ENCODE measurements at places on chromosomes 16 and 17.

- DNase-seq: no peak
Measured at GRCh38 chr16:1637526-1637925, 25.4 kb downstream of the CRAMP1 start.

DNA sequence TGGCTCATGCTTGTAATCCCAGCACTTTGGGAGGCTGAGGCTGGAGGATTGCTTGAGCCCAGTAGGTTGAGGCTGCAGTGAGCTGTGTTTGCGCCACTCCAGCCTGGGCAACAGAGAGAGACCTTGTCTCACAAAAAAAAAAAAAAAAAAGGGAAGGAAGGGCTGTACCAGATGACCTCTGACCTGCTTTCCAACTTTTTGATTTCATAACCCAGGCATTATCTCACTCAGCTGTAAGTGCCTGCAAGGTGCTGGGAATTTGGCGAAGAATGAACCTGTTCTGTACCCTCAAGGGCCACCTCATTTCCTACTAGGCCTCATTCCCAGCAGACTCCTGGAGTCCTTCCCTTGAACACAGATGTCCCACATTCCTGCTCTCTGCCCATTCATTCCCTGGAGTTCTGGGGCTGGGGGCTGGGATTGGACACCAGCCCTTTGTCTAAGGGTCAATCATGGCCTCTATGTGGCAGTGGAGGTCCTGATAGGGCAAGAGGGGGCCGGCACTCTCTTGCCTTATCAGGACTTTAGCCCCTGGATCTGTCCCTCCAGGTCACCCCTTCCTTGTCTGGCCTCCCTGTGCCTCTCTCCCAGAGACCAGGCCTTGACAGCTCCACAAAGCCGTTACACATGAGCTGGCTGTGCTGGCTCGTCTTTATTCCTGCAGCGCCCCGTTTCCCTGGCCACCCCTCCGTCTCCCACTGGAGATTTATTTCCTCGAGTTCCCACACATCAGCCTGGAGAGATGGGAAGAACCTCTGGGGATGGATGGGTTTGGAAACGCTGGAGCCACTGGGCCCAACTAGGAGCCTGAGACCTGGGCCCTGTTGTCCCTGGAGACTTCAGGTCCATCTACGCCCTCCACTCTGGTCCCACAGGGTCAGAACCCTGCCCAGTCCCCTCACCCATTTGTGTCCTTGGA, 821 bp upstream of the GFAP start:
- DNase-seq: no peak

DNA sequence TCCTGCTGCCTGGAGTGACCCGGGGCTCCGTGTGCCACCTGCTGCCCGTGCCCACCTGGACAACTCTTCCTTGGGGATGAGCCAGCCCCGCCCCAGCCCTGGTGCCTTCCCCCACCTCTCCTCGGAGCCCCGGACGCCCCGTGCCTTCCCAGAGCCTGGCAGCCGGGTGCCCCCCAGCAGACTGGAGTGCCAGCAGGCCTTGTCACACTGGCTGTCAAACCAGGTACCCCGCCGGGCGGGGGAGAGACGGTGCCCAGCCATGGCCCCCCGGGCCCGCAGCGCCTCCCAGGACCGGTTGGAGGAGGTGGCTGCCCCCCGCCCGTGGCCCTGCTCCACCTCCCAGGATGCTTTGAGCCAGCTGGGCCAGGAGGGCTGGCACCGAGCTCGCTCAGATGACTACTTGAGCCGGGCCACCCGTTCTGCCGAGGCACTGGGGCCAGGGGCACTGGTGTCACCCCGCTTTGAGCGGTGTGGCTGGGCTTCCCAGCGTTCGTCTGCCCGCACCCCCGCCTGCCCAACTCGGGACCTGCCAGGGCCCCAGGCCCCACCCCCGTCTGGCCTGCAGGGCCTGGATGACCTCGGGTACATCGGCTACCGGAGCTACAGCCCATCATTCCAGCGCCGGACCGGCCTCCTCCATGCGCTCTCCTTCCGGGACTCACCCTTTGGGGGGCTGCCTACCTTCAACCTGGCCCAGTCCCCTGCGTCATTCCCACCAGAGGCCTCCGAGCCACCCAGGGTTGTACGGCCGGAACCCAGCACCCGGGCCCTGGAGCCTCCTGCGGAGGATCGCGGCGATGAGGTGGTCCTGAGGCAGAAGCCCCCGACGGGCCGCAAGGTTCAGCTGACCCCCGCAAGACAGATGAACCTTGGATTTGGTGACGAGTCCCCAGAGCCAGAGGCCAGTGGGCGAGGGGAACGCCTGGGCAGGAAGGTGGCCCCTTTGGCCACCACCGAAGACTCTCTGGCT, 38.4 kb downstream of the ARHGAP23 start:
- DNase-seq: no peak

DNA sequence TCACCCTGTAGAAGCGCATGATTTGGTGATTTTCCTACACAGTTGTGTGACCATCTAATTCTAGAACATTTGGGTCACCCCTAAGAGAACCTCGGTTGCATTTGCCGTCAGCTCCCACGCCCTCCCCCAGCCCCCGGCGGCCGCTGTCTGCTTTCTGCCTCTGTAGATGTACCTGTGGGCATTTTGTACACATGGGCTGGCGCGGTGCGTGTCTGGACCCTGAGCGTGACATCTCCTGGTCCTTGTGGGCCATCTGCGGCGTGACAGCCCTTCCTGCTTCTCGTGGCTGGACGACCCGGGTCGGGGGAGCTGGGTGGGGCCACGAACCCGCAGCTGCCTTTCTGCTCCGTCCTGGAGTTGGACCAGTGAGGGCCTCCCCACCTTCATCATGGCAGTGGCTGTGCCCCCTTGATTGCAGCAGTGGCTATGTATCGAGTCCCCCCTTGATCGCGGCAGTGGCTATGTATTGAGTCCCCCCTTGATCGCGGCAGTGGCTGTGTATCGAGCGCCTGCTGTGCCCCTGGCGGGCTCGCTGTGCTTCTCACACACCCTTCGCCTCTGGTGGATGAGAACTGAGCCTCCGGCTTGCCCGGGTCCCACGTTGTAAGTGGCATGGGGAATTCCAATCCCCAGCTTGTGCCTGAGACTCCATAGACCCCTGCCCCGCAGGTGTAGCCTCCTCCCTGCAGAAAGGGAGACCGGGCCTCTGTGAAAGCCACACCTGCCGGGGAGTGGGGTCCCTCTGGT, 24.1 kb downstream of the GSE1 start:
- DNase-seq: no peak

GRCh38 chr16:9225527-9226316, 134.3 kb downstream of the HAPSTR1 start:
- peak; percentile 3 for DNase-seq

- DNase-seq: no peak
Measured at GRCh38 chr17:78884876-78885667, 17.9 kb downstream of the CEP295NL start.

- DNase-seq: no peak
Measured at GRCh38 chr17:31393749-31394146, 2.3 kb downstream of the RAB11FIP4 start.

DNA sequence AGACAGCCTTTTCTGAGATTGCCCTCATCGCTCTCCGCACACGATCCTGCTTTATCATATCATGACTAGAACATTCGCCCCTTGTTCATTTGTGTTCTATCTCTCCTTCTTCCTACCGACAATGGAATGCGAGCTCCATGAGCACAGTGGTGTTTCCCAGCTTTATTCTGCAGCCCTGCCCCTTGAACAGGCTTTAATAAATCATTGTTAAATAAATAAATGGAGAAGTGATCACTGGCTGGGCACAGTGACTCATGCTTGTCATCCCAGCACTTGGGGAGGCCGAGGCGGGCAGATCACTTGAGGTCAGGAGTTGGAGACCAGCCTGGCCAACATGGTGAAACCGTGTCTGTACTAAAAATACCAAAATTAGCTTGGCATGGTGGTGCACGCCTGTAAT, 1063.3 kb upstream of the EEF2KMT start:
- DNase-seq: no peak

GRCh38 chr16:60246086-60246485, 1512.0 kb upstream of the GOT2 start:
- no peak for DNase-seq

- DNase-seq: no peak
Measured at GRCh38 chr16:30838876-30839471, 52.0 kb upstream of the ZNF629 start.

GRCh38 chr16:84466692-84467091, 37.8 kb downstream of the MEAK7 start:
- no peak for DNase-seq

DNA sequence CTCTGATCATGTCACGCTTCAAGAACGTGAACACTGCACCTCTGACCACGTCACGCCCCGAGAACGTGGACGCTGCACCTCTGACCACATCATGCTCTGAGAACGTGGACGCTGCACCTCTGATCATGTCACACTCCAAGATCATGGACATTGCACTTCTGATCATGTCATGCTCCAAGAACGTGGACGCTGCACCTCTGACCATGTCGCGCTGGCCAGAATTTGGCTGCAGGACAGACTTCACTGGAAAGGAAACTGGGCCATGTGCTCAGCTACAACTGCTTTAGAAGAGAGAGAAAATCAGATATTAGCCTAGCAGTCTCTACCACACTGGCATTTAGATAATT, 182.7 kb downstream of the RPTOR start:
- no peak for DNase-seq

DNA sequence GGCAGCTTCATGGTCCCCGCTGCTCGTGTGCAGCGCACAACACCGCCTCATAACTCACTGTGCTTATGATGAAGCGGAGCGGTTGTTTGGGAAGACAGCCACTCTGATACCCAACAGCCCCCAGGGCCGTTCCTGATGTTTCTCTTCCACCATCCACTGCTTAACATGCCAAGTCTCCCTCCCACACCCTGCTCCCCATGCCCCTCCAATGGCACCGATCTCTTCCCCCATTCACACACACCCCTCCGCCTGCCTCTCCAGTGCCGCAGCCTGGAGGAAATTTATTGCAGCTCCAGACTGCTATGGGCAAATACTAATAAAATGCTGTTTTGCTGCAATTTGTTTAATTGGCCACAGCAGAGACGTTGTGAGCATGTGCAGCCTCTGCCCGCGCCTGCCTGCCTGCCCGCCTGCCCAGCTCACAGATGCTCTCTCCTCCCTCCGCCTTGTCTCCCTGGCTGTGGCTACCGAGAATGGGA, 80.3 kb upstream of the LHX1 start:
- no peak for DNase-seq

DNA sequence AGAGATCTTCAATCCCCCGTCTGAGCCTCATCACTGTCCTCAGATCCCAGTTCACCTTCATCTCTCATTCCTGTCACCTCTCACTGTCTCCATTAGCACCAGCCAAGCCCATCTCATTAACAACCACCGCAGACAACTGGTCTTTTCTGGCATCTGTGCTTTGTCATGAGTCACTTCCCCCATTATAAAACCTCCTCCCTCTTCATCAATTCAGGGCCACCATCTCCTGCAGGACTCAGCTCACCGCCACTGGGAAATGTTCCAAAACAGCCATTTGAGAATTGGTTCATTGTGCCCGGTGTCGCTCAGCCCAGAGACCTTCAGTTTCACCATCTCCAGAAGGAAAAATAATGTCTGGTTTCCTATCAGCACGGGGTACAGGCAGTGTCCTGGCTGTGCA, 56.9 kb upstream of the TEKT3 start:
- DNase-seq: peak; percentile 49

DNA sequence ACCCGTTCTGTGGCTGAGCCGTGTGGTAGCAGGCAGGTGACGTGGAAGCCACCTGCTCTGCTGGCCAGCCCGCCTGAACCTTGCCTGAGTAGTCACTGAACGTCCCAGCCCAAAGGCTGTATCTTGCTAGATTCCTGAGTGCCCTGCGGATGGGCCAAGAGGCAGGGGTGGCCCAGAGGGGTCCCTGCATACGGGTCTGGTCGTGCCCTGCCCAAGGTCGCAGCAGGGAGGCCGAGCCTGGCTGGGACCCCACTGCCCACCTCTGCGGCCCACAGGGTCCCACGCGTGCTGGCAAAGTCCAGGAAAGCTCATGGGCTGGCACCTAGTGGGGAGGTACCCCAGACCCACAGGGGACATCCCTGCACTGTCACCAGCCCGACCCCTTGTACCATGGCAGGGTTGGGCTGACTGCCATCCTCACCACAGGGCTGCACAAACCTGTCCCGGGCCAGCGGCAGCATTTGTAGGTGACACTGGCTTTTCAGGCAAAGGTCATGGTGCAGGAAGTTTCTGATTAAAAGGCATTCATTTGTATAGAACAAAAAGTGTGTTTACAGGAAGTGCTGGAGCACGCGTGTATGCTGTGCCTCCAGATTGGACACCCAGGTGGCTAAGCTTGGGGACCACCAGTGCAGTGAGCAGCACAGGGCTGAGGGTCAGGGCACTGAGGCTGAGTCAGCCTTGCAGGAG, 45.1 kb upstream of the ZC3H18 start:
- no peak for DNase-seq

- DNase-seq: no peak
Measured at GRCh38 chr17:38800237-38800760, 943 bp upstream of the PIP4K2B start.

- DNase-seq: peak; percentile 42
Measured at GRCh38 chr17:50596191-50597037, 35.9 kb downstream of the CACNA1G start.

DNA sequence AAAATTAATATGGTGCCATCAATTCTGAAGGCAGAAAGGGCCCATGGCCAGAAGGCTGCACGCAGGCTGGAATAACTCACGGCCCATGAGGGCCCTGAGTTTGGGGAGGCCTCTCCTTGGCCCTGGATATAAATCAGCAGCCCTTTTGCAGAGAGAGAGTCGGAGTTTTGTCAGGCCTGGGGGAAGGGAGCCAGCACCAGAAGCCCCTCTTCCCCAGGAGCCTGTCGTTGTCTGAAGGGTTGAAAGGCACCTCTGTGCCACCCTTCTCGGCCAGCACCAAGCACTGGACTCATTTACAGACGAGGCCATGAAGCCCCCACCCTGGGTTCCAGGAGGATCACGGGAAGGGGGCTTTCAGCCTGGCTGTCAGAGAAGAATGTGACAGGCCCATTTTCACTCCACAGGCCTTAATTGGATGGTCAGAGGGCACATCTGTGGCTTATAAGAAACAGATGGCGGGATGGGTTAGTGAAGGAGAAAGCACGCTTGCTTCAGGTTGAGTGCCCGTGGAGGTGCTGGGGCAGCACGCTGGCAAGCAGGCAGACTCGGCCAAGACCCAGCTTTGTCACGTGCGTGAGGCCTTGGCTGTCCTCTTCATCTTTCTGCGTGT, 140.6 kb downstream of the CLEC16A start:
- DNase-seq: no peak

DNA sequence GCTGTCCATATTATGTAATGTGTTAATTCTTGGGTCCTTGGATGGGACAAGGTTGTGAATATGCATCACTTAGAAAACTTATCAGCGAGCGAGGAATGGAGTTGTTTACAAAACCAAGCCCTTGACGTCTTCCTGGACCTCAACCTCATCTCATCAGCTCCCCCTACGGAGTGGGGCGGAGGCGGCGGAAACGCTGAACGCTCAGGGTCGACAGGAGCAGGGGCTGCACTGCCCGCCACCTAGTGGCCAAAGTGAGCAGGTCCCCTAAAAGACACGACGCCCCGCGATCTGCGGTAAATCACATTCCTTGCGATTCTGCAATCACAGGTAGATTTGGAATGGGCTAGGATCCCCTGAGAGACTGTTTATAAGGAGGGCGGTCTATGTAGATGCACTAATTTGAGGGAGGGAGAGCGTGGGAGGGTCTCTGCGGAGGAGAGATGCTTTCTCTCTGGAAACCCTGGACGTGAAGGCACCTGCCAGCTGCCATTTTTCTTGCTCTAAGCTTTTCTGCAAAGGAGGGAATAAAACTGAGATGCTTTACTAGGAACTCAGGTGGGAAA, 5.4 kb upstream of the ICAM2 start:
- DNase-seq: peak; percentile 74
